ENCODE measurements at places on chromosomes 6 and 20. TPM values are rescaled to one million over a fixed set of nuclear protein-coding genes. Genes with fewer than 3 reads are reported as not detected.

- DNase-seq, result no peak
Measured at GRCh38 chr6:167966540-167966905, 30.9 kb upstream of the KIF25 start.

- DNase-seq, result no peak
Measured at GRCh38 chr20:2709205-2709981, 16.8 kb downstream of the EBF4 start.

DNA sequence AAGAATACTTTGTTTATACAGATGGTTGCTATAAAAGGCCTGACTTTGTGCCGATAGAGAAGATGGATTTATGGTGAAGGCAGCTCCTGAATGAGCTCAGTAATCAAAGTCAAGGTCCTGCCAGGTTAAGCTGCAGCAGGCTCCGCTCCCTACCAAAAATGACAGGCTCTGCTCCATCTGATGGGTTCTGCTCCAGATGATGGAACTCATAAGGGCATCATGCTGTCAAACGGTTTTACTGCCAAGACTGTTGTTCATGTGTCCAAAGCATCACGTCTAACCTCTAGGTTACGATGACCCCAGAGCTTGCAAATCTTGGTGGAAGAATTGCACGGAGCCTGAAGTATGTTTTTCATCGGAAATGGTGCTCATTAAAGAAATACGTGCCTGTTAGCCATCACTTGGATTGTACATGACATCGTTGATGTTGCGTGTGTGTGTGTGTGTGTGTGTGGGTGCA, 19.2 kb upstream of the PTGIS start:
- DNase-seq, result no peak

DNA sequence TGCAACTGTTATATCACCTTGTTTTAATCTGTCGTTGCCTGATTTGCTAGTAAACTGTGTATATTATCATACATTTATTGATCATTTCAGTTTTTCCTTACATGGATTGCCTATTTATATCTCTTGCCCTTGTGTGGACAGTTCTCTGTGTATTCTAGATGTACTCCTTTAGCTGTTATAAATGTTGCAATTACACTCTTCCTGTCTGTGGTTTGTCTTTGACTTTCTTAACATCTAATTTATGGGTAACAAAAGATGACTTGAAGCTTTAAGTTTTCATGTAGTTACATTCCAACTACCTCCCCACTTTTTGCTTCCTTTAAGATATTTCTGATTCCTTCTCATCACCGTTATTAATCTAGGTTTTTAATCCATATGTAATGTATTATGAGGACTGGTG, 22.6 kb downstream of the PLCB1 start:
- no peak for DNase-seq

GRCh38 chr6:155443168-155443567, 12.5 kb downstream of the NOX3 start:
- no peak for DNase-seq

- no peak for DNase-seq
Measured at GRCh38 chr6:100099189-100100074, 105.4 kb upstream of the MCHR2 start.

DNA sequence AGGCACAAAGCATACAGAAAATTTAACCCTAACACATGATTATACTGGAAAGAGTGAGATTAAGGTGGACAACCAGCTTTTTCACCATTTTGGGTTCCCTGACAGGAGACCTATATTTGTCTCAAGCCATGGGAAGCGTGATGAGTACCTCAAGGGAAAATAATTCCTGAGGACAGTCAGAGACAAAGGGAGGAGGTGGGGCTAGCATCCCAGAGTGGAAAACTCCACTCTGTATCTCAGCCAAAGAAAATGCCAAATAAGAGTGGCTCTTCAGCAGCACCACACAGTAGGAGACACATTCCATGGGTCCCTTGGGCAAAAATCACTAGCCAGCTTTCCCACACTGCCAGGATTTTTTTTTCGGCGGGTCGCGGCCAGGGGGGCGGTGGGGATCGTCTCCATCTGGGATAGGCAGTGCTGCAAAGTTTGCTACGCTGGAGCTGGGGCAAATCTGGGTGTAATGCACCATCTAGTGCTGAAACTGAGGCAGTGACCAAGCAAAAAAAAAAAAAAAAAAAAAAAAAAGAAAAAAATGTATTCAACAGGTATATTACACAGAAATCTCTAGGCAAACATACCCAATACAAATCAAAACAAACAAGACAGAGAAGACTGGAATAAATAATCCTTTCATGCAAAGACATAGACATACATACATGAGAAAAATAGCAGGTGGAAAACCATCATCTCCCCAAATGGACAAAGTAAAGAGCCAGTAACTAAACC, 77.3 kb upstream of the SLC35F1 start:
- no peak for DNase-seq

DNA sequence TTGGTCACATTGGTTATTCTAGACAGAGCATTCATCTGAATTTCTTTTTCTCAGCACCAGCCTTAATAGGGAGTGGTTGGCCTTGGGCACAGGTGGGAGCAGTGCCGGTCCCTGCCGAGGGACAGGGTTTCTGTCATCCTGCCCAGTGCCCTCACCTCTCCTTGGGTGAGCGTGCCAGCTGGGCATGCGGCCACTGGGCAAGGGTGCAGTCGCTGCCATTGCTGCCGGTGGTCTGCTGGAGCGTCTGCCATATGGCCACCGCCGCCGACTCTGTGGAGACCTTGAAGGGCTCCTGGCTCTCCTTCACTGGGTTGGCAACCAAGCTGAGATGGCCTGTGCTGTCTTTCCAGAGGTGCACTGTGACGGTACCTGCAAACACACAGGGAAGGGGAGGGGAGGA, 16.4 kb upstream of the UQCC2 start:
- DNase-seq, result no peak

Gene CST9
- not detected for total RNA-seq

Gene PROCR
- total RNA-seq, result 21.8 TPM

Gene PRR18
- not detected for total RNA-seq

Gene PRKN
- 0.57 TPM for total RNA-seq

Gene SCGN
- not detected for total RNA-seq

Gene GTSF1L
- total RNA-seq, result not detected

Gene BMP7
- 12.7 TPM for total RNA-seq

Gene CDH26
- total RNA-seq, result 0.29 TPM

Gene ECT2L
- not detected for total RNA-seq

Measured in Daoy (cell line).